Type B pancreatic cell (in vitro differentiated cells): ENCODE measurements at places on chromosomes 13 and 19. TPM values are rescaled to one million over a fixed set of nuclear protein-coding genes. Genes with fewer than 3 reads are reported as not detected.

ZNF431 gene
- 38.0 and 40.6 TPM in 2 replicates for total RNA-seq

GIPR gene
- total RNA-seq: 8.0 and 9.1 TPM in 2 replicates

HIF3A gene
- 46.1 and 62.4 TPM in 2 replicates for total RNA-seq

DNMT1 gene
- total RNA-seq: 85.0 and 167 TPM in 2 replicates

GIPC1 gene
- total RNA-seq: 123 and 308 TPM in 2 replicates

C13orf46 gene
- 0.29 TPM in 1 of 2 replicates, not detected in the other for total RNA-seq

KLK6 gene
- total RNA-seq: 5.0 and 5.5 TPM in 2 replicates

SLC25A15 gene
- total RNA-seq: 12.2 and 18.6 TPM in 2 replicates

DNA sequence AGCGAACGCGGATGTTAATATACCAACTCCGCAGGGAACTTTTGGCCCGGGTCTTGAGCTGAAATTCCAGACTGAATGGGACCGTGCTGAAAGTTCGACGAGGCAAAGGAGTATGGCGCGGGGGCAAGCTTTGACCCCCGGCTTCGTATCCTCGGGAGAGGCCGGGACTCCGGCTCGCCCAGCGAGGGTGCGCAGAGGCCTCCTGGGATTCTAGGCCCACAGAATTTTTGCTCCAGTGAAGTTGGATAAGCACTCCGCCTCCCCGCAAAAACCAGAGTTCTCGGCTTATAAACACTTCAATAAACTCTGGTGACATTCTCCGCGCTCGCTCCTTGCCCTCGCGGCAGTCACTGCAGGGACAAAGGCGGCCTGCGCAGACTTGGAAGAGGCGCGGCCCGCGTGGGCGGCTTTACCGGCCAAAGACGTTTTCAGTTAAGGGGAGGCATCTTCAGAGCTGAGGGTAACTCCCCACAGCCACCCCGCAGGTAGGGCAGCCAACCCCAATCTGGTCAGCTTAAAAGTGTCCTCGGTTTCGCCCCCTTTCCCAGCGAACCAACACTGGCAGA is 112.6 kb downstream of the KCNRG start:
- H3K27me3 ChIP-seq: peaks cover 67% of the 10 kb centered on the region
- no peaks in the 10 kb centered on the region for H3K36me3 ChIP-seq
- peak overlapping the region; percentile 85 for H3K4me3 ChIP-seq
- no peak for DNase-seq

GRCh38 chr19:18995804-18996241 is 37.5 kb downstream of the SUGP2 start:
- no peaks in the 10 kb centered on the region for H3K27me3 ChIP-seq
- no peaks in the 10 kb centered on the region for H3K4me1 ChIP-seq
- no peak for DNase-seq
- H3K36me3 ChIP-seq: peaks cover 13% of the 10 kb centered on the region

- no peak overlapping the region for H3K27ac ChIP-seq
- H3K4me1 ChIP-seq: peaks cover 15% of the 10 kb centered on the region
- DNase-seq: no peak
- H3K27me3 ChIP-seq: peaks cover 8% of the 10 kb centered on the region
- no peak overlapping the region for H3K4me3 ChIP-seq
Measured at GRCh38 chr19:55345818-55346724, 6.4 kb downstream of the KMT5C start.

GRCh38 chr13:51035469-51035868 is 75.6 kb downstream of the C13orf42 start:
- H3K27ac ChIP-seq: no peak overlapping the region
- no peaks in the 10 kb centered on the region for H3K36me3 ChIP-seq
- H3K4me1 ChIP-seq: no peaks in the 10 kb centered on the region
- H3K27me3 ChIP-seq: no peaks in the 10 kb centered on the region

GRCh38 chr19:22427960-22428913 is 6.1 kb upstream of the ZNF98 start:
- no peaks in the 10 kb centered on the region for H3K4me1 ChIP-seq
- no peak overlapping the region for H3K4me3 ChIP-seq
- H3K27me3 ChIP-seq: no peaks in the 10 kb centered on the region
- no peak overlapping the region for H3K27ac ChIP-seq
- H3K36me3 ChIP-seq: no peaks in the 10 kb centered on the region
- DNase-seq: no peak

GRCh38 chr19:4430760-4431159 is 26.8 kb downstream of the UBXN6 start:
- H3K36me3 ChIP-seq: peaks cover 14% of the 10 kb centered on the region
- no peak overlapping the region for H3K27ac ChIP-seq
- no peak overlapping the region for H3K4me3 ChIP-seq
- no peak for DNase-seq

GRCh38 chr19:383040-383439 is 25.9 kb downstream of the C2CD4C start:
- DNase-seq: no peak
- H3K27ac ChIP-seq: no peak overlapping the region
- H3K27me3 ChIP-seq: peaks cover 19% of the 10 kb centered on the region
- peaks cover 5% of the 10 kb centered on the region for H3K4me1 ChIP-seq
- H3K4me3 ChIP-seq: no peak overlapping the region

DNA sequence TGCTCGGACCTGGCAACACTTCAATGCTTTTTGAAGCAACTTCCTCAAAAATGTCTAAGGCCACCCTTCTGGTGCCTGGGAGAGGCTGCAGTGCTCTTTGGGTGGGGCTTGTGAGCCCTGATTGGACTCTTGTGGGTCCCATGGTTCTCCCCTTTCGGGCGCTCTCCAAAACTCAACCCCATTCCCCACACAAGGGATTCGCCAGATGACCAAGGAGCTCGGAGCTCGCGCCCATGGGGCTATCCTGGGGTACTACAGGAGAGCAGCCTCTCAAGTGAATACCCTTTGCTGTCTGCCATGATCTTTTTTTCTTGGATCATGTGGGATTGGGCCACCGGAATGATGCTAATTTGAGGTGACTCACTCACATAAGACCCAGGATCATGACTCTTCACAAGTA is 29.7 kb upstream of the KL start:
- H3K27me3 ChIP-seq: no peaks in the 10 kb centered on the region
- H3K4me3 ChIP-seq: no peak overlapping the region
- H3K36me3 ChIP-seq: no peaks in the 10 kb centered on the region
- H3K4me1 ChIP-seq: peaks cover 5% of the 10 kb centered on the region

DNA sequence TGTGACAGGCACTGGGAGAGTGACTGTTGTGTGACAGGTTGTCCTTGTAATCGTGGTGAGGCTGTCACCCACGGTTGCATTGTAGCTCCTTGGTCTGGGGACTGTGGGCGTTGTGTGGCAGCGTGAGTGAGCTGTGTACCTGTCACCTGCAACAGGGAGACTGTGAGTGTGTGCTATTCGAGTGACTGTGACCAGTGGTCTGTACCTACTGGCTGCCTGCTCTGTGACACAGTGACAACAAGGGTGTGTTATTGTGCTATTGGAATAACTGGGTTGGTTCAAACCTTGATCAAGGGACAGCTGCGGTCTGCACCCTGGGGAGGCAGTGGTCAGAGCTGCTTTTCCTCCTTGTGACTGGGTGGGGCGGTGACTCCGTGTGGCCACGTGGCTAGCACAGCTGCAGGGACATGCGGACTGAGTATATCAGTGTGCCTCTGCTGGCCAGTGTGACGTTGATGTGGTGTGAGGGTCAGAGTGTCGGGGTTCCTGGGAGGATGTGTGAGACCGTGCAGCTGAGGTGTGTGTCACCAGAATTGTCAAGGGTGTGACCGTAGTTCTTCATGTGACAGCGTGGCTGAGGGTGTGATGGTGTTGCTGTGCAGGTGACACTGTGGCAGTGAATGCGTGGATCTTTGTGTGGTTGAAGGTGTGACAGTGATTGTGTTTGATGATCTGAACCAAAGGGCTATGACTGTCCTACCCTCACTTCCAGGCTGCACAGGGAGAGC is 10.1 kb upstream of the NFIX start:
- H3K27me3 ChIP-seq: peaks cover 36% of the 10 kb centered on the region
- H3K27ac ChIP-seq: peak overlapping the region; percentile 50
- peaks cover 11% of the 10 kb centered on the region for H3K4me1 ChIP-seq
- H3K4me3 ChIP-seq: peak overlapping the region; percentile 52

- no peak for DNase-seq
- H3K4me3 ChIP-seq: peak overlapping the region; percentile 55
- no peak overlapping the region for H3K27ac ChIP-seq
- H3K27me3 ChIP-seq: no peaks in the 10 kb centered on the region
- peaks cover 19% of the 10 kb centered on the region for H3K4me1 ChIP-seq
Measured at GRCh38 chr19:13160557-13160956, 10.3 kb downstream of the IER2 start.

- H3K36me3 ChIP-seq: no peaks in the 10 kb centered on the region
- peak overlapping the region; percentile 36 for H3K4me3 ChIP-seq
- H3K27ac ChIP-seq: peak overlapping the region; percentile 68
- no peaks in the 10 kb centered on the region for H3K27me3 ChIP-seq
Measured at GRCh38 chr19:1855040-1855827, 7.0 kb upstream of the REXO1 start.

DNA sequence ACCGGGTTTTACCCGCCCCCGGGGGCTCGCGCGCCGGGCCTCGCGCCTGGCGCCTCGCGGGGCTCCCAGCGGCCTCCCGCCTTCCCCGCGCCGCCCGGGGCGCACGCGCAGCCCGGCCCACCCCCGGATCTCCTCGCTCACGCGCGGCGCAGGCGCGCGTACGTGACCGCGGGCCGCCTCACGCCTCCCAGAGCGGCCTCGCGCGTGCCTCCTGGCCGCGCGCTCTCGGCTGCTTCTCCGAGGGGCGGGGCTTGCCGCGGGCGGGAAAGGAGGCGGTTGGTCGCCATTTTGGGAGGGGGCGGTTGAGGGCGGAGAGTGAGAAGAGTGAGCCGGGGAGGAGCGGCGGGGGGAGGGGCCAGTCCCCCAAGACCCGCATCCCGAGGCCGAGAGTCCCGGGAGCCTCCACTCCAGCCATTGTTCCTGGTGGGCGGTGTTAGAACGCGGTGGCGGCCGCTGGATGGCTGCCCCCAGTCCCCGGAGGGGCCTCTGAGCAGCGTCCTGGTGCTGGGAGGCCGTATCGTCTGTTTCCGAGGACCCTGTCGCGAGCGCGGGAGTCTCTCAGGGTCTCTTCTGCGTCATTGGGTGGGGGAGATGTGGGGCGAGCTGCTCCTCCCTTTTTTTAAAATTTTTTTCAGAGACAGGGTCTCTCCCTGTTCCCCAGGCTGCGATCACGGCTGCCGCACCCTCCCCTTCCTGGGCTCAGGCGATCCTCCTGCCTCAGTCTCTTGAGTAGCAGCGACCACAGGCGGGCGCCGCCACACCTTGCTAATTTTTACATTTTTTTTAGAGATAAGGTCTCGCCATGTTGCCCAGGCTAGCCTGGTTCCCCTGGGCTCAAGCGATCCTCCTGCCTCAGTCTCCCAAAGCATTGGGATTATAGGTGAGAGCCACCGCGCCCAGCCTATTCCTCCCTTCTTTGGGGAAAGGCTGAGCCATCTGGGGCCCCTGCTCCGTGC is at the start of gene ZNF541:
TSS of gene ZNF541 (minus strand) at position 78 of the 956 bp plus-strand sequence. CDS start 17,292 bp downstream, outside the sequence.
- no peaks in the 10 kb centered on the region for H3K4me1 ChIP-seq
- no peak within 1 kb of the TSS for H3K4me3 ChIP-seq
- no peak for DNase-seq
- H3K27ac ChIP-seq: no peak within 1 kb of the TSS
- H3K27me3 ChIP-seq: no peaks in the 10 kb centered on the region
- no peaks in the 10 kb centered on the region for H3K36me3 ChIP-seq

DNA sequence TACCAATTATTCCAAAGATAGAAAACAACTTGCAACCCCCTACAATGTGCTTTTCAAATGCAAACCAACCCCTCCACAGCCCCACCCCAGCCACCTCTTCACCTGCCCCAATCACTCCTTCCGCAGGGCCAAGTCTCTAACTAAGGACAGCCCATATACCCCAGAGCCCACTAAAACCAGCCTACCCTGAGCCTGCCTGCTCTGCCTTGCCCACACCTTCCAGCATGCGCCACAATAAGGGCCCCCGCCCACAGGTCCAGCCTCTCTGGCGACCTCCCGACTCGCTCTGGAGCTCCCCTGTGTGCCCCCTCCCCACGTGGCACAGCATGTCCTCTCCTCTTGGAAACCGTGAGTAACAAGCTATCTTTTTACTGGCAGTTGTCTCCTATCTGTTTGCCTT is 42.8 kb upstream of the MEDAG start:
- H3K4me1 ChIP-seq: peaks cover 67% of the 10 kb centered on the region
- peaks cover 7% of the 10 kb centered on the region for H3K27me3 ChIP-seq
- no peak overlapping the region for H3K27ac ChIP-seq
- DNase-seq: no peak
- no peaks in the 10 kb centered on the region for H3K36me3 ChIP-seq
- no peak overlapping the region for H3K4me3 ChIP-seq

DNA sequence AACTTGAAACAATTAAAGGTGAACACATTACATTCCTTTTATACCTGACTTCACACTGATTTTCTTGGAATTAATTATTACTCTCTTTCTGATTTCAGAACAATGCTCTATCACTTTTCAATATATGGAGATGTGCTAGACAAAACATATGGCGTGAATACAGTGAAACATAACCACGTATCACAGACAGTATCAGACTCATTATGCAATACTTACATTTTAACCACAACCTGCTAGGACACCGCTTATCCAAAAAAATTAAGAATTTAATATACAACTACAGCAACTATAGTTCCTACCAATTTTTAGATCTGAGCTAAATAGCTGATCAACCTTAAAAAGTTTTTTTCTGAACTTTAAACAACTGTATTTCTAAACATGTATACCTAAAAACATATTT is 9.9 kb downstream of the HSPH1 start:
- H3K36me3 ChIP-seq: peaks cover 50% of the 10 kb centered on the region
- no peak for DNase-seq
- no peak overlapping the region for H3K27ac ChIP-seq
- no peaks in the 10 kb centered on the region for H3K27me3 ChIP-seq
- H3K4me1 ChIP-seq: no peaks in the 10 kb centered on the region

DNA sequence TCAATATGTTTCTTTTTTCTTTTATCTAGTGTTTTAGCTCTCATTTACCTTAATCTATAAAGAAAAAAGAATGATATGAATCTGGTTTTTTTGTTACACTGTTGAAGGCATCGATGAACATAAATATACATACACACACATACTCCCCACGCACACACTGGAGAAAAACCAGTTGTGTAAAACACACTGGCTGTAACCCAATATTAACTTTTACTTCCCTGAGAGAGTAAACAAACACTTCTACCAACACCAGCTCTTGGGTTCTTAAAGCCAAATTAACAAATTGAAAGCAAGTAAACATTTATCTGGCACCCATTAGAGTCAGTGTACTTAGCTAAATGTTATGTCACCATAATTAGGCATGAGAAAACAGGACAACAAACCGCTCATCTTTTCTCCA is 145.7 kb downstream of the ABCC4 start:
- DNase-seq: no peak
- no peak overlapping the region for H3K27ac ChIP-seq
- H3K4me3 ChIP-seq: no peak overlapping the region

GRCh38 chr13:95524264-95524901 is 28.1 kb upstream of the CLDN10 start:
- H3K27me3 ChIP-seq: no peaks in the 10 kb centered on the region
- H3K27ac ChIP-seq: no peak overlapping the region
- no peaks in the 10 kb centered on the region for H3K4me1 ChIP-seq
- no peaks in the 10 kb centered on the region for H3K36me3 ChIP-seq
- DNase-seq: no peak
